Activated CD4-positive, alpha-beta T cell treated with anti-CD3 and anti-CD28 coated beads, Interleukin-2, amount 10 ng/mL, durations not matched to agents 7 days and 5 days (primary cell): ENCODE measurements at places on chromosomes 3 and 15. TPM values are rescaled to one million over a fixed set of nuclear protein-coding genes. Genes with fewer than 3 reads are reported as not detected.

GRCh38 chr3:133408366-133408765, 8.5 kb downstream of the BFSP2 start:
- no peak for DNase-seq

DNA sequence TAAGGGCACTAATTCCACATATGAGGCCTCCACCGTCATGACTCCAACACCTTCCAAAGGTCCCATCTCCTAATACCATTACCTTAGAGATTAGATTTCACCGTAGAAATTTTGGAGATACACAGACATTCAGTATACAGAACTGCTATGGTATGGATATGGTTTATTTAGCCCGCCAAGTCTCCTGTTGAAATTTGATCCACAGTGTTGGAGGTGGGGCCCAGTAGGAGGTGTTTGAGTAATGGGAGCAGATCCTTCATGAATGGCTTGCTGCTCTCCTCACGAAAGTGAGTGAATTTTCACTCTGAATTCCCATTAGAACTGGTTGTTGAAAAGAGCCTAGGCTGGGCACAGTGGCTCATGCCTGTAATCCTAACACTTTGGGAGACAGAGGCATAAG, 7.4 kb downstream of the MKRN3 start:
- DNase-seq = no peak

GRCh38 chr15:85463276-85463892, 83.0 kb downstream of the AKAP13 start:
- DNase-seq = no peak

- DNase-seq = no peak
Measured at GRCh38 chr3:50586763-50587070, 17.4 kb downstream of the HEMK1 start.

DNA sequence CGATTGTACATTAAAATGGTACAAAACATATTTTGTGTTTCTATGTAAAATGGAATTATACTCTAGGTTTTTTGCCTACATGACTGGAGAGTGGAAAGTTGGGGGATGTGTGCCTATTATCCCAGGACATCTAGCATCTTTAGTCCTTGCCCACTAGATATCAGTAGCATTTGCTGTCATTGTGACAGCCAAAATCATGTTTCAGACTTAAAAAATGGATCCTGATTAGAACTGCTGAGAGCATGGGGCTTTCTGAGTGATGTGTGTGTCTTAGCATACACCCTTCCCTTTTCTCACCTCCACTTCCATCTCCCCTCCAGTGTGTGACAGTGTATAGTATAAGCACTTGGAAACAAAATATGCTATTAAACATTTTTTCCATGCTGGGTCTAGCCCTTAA, 13.3 kb downstream of the ARMC8 start:
- no peak for DNase-seq

DNA sequence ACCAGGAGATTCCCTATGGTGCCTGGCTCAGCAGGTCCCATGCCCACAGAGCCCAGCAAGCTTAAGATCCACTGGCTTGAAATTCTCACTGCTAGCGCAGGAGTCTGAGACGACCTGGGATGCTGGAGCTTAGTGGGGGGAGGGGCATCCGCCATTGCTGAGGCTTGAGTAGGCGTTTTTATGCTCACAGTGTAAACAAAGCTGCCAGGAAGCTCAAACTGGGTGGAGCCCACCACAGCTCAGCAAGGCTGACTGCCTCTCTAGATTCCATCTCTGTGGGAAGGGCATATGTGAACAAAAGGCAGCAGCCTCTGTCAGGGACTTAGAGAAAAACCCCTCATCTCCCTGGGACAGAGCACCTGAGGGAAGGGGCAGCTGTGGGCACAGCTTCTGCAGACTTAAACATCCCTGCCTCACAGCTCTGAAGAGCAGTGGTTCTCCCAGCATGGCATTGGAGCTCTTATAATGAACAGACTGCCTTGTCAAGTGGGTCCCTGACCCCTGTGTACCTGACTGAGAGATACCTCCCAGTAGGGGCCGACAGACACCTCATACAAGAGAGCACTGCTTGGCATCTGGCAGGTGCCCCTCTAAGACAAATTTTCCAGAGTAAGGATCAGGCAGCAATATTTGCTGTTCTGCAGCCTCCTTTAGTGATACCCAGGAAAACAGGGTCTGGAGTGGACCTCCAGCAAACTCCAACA, 231.5 kb upstream of the SETMAR start:
- peak; percentile 6 for DNase-seq

The ALDH1L1 gene
- total RNA-seq = not detected

The ANKRD63 gene
- not detected for total RNA-seq

The WDR72 gene
- total RNA-seq = not detected
